ENCODE measurements at places on chromosomes 3 and 15. TPM values are rescaled to one million over a fixed set of nuclear protein-coding genes. Genes with fewer than 3 reads are reported as not detected.
A peak's percentile ranks its signal among the peaks of the same experiment; 100 is the strongest.

Gene CYP8B1
- total RNA-seq: not detected

Gene BCL2A1
- total RNA-seq: not detected

DNA sequence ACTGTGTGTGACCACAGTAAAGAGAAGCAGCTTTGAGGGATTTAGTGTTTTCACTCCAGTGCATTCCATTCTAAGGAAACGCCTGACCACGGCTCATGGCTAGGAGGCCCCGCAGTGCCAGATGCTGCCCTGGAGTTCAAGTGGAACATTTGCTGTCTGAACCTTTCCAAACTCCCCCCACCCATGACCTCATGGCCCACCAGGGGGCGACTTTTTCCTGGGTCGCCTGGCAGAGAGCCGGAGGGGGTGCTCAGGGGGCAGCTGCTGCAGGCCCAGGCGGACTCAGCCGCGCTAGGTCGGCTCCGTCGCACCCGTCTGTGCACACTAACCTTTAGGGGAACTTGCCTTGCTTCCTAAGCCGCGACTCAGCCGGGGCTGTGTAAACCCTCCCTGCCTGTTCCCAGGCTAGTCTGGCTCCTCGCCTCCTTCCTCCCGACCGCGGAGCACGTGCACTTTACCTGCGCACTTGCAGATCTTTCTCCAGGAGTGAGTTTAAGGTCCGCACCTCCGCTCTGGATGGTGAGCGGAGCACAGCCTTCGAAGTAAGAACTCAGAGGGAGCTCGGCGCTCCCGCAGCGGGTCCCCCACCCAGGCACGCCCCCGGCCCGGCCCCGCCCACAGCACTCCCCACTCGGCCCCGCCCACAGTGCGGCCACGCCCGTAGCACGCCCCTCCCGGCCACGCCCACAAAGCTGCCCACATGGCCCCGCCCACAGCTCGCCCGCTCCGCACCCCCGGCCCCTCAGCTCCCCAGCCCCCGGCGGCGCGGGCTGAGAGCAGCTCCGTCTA is at the start of gene OCA2:
OCA2 (minus strand) TSS at position 550 of the 789 bp plus-strand sequence. CDS start 17,441 bp downstream, outside the sequence.
- peak within 1 kb of the TSS; percentile 11 for H3K4me3 ChIP-seq
- no peak within 1 kb of the TSS for H3K27ac ChIP-seq
- H3K36me3 ChIP-seq: no peaks in the 10 kb centered on the region
- H3K27me3 ChIP-seq: peaks cover 94% of the 10 kb centered on the region
- DNase-seq: peak; percentile 97

GRCh38 chr15:45785897-45786296 is 151.1 kb downstream of the SQOR start:
- H3K36me3 ChIP-seq: no peaks in the 10 kb centered on the region
- DNase-seq: no peak
- peaks cover 43% of the 10 kb centered on the region for H3K27me3 ChIP-seq
- no peak overlapping the region for H3K27ac ChIP-seq
- no peak overlapping the region for H3K4me3 ChIP-seq

DNA sequence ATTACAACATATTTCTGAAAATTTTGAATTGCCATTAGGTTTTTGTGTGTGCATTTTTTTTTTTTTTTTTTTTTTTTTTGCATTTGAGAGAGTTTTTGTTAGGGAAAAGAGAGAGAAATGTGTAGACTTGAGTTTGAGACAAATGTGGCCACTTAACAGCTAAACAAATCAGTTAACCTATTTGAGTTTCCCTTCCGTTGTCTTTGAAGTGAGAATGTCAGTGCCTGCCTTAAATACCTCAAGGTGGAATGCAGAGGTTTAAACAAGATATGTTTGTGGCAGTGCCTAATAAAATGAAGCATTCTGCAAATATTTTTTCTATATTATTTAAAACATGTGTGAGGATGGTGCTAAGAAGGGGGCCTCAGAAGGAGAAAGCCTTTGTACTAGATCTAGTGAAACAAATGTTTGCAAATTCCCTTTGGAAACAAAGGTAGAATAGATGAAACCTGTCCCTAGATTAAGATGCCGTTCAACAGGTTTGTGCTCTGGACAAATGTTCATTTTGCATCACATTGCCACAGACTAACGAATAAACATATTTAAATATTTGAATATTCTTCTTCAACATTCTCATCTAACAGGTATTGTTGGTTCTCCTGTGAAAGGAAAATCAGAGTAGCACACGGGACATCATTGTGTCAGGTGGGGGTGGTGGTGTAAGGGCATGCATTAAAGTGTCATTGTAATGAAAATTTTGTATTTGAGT is 80.7 kb downstream of the SATB1 start:
- no peak overlapping the region for H3K27ac ChIP-seq
- H3K4me3 ChIP-seq: no peak overlapping the region
- H3K36me3 ChIP-seq: peaks cover 15% of the 10 kb centered on the region
- no peaks in the 10 kb centered on the region for H3K27me3 ChIP-seq
- no peaks in the 10 kb centered on the region for H3K4me1 ChIP-seq

Measured in endodermal cell (in vitro differentiated cells).